Sigmoid colon (tissue), 7 donors: ENCODE measurements at places on chromosomes 7 and 10. TPM values are rescaled to one million over a fixed set of nuclear protein-coding genes. Genes with fewer than 3 reads are reported as not detected.
A peak's percentile ranks its signal among the peaks of the same experiment; 100 is the strongest.

The ASAH2 gene
- polyA plus RNA-seq, result not detected

DNA sequence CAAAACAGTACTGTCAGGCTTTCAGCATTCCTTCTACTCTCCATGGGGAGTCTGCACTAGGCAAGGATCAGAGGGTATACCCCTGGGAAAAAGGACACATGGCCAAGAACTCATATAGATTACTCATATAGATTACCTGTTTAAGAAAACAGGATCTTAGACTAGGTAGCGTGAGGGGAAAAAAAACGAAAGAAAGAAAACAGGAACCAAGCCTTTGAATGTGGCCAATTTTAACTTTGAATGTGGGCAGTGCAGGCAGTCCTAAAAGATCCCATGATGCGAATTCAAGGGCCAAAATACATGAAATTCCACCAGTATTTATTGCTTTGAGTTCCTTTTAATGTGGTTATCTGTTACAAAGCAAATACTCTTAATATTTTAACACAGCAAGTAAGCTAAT is 108.6 kb upstream of the TAC1 start:
- no peak for DNase-seq
- no peak overlapping the region for H3K27ac ChIP-seq
- no peaks in the 10 kb centered on the region for H3K27me3 ChIP-seq
- no peak overlapping the region for H3K4me3 ChIP-seq
- no peaks in the 10 kb centered on the region for H3K36me3 ChIP-seq

DNA sequence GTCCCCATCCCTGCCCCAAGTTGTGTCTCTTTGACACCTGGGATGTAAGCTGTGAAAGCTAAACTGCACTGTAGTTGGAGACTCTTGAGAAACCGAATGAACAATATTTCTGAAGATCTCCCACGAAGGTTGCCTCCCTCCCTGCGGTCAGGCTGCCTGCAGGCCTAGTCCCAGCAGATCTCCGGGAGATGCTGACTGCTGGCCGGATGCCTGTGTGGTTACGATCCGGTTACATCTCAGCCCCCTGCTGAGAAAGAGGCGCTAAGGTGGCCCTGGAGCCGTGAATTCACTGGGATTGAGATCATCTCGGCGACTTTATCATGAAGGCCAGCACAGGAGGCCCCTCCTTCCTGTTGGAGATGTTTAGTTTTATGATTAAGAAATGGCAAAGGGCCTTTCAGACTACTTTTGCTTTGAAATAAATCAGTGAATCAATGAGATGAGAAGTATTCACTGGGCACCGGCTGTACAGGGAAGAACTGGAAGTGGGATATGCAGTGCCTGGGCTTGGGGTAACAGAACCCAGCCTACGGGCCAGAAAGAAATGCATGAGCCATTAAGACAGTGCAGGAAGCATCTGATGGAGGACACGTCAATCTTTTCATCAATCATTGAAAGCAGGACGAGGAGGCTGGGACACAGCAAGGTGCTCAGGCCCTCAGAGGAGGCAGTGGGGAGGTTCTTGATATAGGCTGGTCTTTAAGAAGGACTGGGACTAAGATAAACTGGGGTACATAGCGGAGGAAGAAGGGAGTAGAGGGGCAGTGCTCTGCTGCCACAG is 177.6 kb downstream of the PRKAG2 start:
- no peak for DNase-seq
- H3K27ac ChIP-seq, result peak overlapping the region; percentile 10
- no peak overlapping the region for H3K4me3 ChIP-seq
- H3K27me3 ChIP-seq, result no peaks in the 10 kb centered on the region

GRCh38 chr7:98778421-98778820 is 91.4 kb downstream of the TMEM130 start:
- no peaks in the 10 kb centered on the region for H3K36me3 ChIP-seq
- no peak overlapping the region for H3K4me3 ChIP-seq
- no peak for DNase-seq
- H3K4me1 ChIP-seq, result no peaks in the 10 kb centered on the region
- no peaks in the 10 kb centered on the region for H3K27me3 ChIP-seq

DNA sequence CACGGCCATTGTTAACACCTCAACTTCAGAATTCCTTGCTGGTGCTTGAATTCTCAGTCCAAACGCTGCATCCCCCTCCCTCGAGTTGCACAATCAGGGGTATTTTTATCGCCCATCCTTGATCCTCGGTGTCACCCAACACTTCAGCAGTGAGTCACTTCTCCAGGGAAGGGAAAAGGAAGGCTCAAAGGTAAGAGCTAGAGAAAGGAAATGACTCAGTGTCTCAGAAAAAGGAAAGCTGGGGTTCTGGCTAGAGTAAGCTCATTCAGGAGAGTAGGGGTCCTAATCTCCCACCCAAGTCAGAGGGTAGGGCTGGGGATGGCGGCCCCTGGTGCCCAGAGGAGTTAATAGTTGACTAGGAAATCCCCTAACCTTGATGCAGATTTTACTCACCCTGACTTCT is 39.8 kb upstream of the TRIM8 start:
- peak; percentile 56 for DNase-seq
- H3K27ac ChIP-seq, result peak overlapping the region; percentile 51
- H3K36me3 ChIP-seq, result peaks cover 6% of the 10 kb centered on the region
- H3K27me3 ChIP-seq, result no peaks in the 10 kb centered on the region
- H3K4me3 ChIP-seq, result no peak overlapping the region
